Fibroblast of lung (primary cell): ENCODE measurements at places on chromosomes 2 and 18. TPM values are rescaled to one million over a fixed set of nuclear protein-coding genes. Genes with fewer than 3 reads are reported as not detected.
A peak's percentile ranks its signal among the peaks of the same experiment; 100 is the strongest.

DNA sequence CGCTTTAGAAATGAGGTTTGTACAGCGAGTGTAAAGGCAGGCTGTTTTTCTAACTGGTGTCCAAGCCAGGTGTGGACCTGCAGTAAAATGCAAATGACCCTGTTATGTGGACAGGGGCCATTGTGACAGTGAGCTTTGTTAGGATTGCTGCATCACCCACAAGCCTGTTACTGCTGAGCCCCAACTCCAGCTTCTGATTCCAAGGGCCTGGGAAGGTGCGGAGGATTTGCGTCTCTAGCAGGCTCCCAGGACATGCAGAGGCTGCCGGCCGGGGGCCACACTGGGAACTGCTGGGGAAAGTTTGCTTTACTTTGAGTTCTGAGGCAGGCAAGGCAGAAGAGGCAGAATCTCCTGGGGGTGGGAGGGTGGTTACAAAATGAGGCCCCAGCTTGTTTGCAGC is 164.1 kb downstream of the GLI2 start:
- no peak for DNase-seq

GRCh38 chr2:17539611-17540092 is 844 bp upstream of the VSNL1 start:
- peak; percentile 58 for DNase-seq

GRCh38 chr2:19748073-19748375 is 153.8 kb downstream of the TTC32 start:
- no peak for DNase-seq

- peak; percentile 65 for DNase-seq
Observed at GRCh38 chr2:156455361-156455975, 19.3 kb downstream of the GPD2 start.

- DNase-seq = no peak
Observed at GRCh38 chr2:176172007-176172894, 15.1 kb downstream of the HOXD3 start.

DNA sequence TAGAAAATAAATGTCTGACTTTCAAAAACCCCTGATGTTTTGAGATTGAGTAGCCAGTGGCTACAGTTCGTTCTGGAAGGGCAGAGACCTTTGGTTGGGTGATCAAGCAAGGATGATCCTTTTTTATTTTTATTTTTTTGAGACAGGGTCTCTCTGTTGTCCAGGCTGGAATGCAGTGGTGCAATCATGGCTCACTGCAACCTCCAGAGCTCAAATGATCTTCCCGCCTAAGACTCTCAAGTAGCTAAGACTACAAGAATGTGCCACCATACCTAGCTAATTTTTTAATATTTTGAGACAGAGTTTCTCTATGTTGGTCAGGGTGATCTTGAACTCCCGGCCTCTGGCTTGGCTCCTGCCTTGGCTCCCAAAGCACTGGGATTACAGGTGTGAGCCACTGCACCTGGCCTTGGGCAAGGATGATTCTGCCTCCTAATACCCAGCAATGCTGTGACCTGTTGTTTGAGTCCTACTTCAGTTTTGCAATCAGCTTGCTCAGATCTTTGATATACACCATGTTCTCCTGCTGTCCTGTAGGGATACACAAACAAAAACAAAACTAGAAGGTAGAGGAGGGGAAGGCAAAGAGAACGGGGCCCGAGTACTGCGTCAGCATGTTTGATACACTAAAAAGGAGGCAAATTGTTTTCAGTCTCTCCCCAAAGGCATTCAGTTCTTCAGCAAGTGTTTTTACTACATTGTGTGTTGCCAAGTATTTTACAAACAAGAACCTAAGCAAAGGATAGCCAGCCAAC is 59.2 kb upstream of the LYPD6B start:
- no peak for DNase-seq

DNA sequence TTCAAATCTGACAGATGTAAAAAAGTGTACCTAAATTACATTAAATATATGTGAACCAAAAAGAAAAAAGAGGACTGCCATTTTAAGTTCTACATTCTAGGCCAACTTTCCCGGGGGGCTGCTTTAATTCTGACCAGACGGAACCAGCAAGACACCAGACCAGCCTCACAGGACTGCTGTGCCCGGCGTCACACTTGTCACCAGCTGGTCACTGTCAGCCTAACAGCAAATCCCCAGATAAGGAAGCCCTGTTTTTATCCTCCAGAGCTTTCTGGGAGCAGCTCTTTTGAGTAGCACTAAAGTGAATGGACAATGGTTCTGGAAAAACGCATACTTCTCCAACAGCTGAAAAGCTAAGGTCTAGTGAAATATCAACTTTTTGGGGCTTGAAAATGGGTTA is 35.6 kb downstream of the CYB5A start:
- no peak for DNase-seq

- DNase-seq = peak; percentile 60
Observed at GRCh38 chr18:52569492-52569891, 229.5 kb downstream of the DCC start.

DNA sequence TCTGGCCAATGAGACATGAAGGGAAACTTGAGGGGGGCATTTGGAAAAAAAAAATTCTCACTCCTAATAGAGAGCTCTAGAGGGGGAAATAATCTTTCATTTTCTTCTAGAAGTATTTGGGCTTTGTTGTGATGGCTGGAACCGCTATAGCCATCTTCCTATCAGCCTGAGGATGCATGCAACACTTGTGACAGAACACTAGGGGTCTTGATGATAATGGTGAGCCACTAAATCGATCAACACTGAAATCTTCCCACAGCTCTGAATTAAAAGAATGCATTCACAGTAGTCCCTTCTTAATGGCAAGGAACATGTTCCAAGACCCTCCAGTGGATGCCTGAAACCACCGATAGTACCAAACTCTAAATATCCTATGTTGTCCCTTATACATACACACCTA is 325.3 kb downstream of the LNPK start:
- DNase-seq = no peak

- peak; percentile 48 for DNase-seq
Observed at GRCh38 chr2:14944562-14945346, 312.2 kb downstream of the LRATD1 start.

DNA sequence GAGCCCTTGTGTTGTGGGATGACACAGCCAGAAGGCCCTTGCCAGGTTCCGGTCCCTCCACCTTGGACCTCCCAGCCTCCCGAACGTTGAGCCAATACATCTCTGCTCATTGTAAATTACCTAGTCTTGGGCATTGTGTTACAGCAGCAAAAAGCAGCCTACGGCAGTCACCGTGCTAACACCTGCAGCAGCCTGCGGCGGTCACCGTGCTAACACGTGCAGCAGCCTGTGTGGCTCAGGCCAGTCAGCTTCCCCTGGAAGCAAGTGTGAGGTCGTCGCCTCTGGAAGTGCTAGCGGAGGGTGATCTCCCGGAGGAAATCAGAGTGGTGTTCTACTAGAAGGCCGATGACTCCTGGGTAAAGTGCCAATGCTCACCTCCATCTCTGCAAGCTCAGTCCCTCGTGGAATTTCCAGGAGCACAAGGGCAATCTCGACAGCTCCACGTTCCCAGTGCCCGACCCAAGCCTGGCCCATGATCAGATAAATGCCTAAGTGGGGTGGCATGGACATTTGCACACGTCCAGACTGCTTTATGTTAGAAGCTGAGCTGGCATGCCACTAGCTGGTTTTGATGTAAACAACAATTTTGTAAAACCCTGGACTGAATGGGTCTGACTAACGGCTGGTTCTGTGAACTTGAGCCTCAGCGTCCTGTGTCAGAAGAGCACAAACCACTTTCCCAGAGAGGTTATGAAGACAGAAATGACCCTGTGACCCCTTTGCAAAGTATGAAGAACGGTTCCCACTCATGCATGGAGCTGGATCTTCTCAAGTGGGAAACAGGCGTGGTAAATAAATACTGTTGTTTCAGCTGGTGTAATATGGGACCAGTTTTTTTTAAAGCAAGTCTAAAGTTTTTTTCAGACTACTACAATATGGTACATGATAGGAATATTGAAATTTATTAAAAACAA is 11.4 kb upstream of the CNDP1 start:
- peak; percentile 1 for DNase-seq

DNA sequence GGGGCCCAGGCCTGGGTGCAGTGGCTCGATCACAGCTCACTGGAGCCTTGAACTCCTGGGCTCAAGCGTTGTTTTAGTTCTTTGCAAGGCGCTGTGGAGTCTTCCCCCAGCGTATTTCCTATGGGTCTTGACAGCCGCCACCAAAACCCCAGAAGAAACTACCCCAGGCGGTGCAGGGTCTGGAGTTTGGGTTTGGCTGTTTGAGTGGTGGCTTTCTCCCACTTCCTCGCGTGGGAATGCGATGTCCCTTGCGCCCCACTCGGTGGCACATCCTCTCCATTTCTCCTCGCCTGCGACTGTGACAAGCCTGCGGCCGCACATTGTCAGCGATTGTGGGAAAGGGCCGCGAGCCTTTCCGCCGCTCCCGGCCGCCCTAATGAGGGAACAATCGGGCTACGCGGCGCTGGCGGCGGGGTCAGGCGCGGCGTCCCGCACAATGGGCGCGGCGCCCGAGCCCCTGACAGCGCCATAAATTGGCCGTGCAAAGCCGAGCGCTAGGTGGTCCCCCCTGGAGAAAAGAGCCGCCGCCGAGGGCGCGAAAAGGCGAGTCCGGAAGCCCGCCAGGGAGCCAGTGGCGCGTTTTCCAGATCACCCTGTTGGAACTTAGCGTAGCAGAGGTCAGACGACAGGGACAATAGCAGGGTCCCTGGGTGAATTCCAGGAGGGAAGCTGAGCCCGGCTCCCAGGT is 194.9 kb upstream of the POU3F3 start:
- no peak for DNase-seq

GRCh38 chr2:46170611-46171350 is 126.4 kb upstream of the EPAS1 start:
- DNase-seq = no peak

KCNK3 gene
- under 0.01 and 0.26 TPM in 2 replicates for total RNA-seq

SEPTIN10 gene
- 90.3 and 101 TPM in 2 replicates for total RNA-seq

PAIP2B gene
- total RNA-seq = 1.2 and 1.5 TPM in 2 replicates

GRP gene
- total RNA-seq = not detected in 2 replicates
